Stimulated activated CD8-positive, alpha-beta memory T cell treated with anti-CD3 and anti-CD28 coated beads, Interleukin-15, amount 100 ng/mL, for 4 hours (primary cell): ENCODE measurements at places on chromosomes 5 and 9.

DNA sequence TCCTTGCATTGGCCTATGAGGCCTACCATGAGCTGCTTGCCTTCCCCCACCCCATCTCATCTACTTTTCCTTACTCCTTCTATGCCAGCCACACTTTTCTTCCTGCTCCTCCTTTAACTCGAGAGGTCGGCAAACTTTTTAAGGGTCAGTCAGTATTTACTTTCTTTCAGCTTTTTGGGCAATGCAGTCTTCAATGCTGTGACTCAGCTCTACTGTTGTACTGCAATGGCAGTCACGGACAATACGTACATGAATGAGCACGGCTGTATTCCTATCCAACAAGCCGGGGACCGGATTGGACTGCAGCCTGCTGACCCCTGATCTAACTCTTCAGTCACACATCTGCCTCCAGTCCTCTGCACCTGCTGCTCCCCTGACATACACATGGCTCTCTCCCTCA is 602 bp upstream of the ACTL7A start:
- DNase-seq = no peak

DNA sequence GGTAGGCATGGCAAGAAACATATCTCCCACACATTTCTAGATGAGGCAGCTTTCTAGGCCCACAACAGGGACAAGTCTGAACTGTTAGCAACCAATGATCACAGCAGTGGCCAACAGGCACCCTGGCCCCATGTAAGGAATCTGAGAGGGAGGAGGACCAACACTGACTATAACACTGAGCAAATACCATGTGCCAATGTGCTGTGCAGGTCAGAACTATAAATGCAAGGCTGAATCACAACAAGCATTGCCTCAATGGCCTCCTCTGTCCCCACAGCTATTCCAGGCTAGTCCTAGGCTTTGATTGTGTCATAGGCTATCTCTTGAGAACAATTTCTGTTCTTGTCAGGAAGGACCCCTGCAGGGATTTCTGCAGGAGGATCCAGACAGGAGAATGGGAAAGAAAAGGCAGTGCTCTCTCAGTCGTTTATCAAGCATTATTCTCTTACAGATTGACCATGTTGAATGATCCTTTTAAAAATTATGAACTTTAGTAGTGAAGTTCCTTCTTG is 221.2 kb downstream of the TLE1 start:
- no peak for DNase-seq

DNA sequence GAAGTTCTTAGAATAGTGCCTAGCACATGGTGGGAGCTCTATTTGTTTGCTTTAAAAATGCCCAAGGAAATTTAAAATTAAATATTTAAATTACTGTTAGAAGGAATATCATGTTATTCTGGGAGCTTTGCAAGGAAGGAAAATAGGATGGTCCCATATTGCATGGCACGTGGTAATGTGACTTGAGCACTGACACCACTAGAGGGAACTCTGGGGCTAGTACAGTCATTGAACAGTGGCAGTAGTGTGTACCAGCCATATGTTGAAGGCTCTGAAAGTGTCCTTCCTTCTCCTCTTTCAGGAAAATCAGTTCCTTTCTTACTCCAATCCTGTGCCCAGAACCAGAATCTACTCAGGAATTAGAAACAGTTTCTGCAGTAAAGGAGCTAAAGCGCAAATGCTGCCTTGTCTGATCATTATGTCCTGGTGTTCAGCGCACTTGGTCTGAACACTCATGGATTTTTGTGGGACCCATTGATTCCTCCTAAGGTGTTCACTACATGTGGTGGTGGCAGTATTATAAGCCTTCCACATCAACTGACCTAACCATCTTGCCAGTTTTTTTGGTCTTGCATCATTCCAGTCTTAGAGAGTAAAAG is 54.1 kb downstream of the GDA start:
- no peak for DNase-seq

GRCh38 chr9:114844766-114845165 is 38.9 kb upstream of the TNFSF15 start:
- no peak for DNase-seq

DNA sequence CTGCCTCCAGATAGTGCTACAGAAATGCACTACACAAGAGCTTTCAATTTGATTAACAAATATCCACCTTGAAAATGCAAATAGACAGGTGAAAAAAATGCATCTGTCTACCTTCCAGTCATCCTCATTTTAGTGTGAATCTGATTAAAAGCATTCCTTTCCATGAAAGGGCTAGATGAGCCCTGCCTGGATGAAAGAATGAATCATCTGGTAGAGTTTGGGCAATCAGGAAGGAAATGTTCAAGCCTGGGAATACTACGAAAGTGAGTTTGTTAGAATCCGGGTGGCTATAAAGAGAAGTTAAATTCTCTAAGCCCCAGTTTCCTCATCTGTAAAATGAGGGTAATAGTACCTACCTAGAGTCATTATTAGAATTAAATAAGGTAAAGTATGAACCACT is 142.6 kb downstream of the FAM114A2 start:
- no peak for DNase-seq

DNA sequence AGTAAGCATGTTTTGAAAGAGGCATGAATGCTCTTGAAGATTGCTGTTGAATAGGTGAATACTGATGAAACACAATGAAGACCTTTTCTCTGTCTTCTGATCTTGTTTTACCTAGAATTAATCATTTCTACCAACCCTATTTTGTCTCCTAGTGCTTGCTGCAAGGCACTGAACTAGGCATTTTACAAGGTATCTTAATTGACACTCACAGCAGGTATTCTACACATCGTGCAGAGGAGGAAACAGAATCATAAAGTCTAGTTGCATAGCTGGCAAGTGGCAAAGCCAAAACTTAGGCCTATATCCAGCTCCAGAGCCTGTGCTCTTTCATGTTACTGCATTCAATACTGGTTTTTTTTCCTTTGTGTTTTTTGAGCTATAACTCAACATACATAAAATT is 50.7 kb downstream of the CTNNA1 start:
- DNase-seq = no peak

- no peak for DNase-seq
Observed at GRCh38 chr9:4237748-4238511, 61.9 kb downstream of the GLIS3 start.

DNA sequence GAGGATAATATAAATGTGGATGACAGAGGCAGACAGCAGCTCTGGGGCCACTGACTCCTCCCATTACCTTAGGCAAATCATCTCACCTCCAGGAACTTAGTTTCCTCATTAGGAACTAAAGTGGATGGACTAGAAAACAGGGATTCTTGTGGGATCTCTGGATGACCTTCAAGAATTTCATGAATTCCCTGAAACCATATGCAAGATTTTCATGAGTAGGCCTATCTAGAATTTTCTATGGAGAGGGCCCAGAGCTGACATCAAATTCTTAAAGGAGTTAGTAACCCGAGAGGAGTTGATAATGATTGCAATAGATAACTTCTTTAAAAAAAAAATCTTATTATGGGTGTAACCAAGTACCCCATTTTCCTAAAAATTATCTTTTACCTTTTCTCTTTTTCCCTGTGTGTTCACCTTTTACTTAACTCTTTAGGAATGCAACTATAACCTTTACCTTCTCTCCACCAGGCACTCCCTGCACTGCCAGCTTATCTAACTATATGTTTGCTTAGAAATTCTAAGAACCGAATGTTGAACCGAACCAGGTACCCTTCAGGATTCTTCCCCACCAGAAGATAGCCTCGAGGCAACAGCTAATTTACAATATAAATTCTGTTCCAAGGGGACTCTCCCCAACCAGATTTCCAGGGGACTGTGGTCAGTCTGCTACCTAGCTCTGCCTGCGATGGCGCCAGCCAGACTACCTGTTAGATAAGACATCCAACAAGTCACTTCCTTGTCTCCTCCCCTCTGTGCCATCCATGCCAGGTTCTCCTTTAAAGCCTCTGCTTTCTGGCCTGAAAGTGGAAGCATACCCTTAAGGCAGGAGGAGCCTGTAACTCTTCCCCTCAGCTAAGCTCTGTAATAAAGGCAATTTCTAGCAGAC is 86.0 kb downstream of the GCNT4 start:
- no peak for DNase-seq

GRCh38 chr5:59418808-59419207 is 474.7 kb downstream of the PDE4D start:
- DNase-seq = no peak

GRCh38 chr9:126236273-126236672 is 90.4 kb upstream of the MVB12B start:
- DNase-seq = no peak

GRCh38 chr5:173627860-173628392 is 11.5 kb upstream of the BOD1 start:
- DNase-seq = no peak

DNA sequence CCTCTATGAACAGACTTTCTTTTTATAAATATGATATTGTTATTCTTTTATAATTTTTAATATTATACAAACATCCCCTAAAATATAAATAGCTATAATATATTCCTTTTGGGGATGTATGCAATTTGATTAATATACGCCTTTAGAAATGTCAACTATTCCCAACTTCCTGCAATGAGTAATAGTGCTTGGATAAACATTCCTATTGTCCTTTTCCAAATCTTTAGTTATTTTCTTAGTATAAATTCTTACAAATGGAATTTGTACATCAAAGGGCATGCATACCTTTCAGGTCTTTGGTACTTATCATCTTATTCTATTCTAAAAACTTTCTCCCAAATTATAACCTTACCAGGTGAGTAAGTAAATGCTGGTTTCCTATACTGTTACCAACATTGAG is 6.2 kb downstream of the NLN start:
- DNase-seq = no peak

DNA sequence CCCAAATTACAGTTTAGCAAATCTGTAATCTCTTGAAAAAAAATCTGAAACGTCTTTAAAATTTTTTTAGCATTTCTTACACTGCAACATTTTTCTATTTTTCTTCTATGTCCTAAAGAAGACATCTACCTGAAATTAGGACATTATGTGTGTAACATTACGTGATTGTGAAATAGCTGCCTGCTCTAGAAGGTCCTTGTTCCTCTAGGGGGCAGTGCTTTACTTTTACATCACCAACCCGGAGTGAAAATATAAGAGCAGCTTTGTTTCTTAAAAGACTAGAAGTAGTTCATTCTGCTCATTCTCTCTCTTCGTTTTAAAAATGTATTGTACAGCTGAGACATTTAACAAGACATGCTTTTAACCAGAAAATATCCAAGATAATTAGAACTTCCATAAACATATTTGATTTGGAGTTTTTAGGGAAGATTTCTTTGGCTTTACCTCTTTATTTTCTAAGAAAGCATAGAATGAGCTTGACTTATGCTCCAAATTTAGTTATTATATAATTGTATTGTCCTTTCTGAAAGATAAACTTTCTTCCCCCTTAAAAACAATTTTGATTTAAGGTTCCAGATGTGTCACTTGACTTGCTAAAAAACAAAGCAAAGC is 48.1 kb upstream of the RIOK2 start:
- DNase-seq = no peak

DNA sequence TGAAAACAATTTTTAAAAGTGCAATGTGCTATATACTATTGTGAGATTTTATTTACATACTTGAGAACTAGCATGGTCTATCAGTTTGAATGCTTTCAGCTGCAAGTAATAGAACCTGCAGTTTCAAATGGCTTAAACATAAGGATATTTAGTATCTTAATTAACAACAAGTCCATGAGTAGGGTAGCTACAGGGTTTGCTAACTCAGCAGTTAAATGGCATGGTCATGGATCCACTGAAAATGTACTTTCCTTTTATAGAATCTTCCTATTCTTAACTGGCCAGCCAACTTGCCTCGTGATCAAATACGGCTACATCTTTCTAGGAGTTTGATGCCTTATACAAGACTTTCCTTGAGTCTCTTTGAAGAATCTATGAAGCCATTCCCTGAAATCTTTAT is 452.8 kb upstream of the SEMA6A start:
- DNase-seq = no peak

- no peak for DNase-seq
Observed at GRCh38 chr5:10498350-10498749, 56.7 kb downstream of the ROPN1L start.

GRCh38 chr9:81682177-81682576 is 7.2 kb downstream of the TLE1 start:
- no peak for DNase-seq

GRCh38 chr5:122366501-122366900 is 54.5 kb downstream of the SNCAIP start:
- DNase-seq = no peak

- peak; percentile 72 for DNase-seq
Observed at GRCh38 chr5:41924872-41925554, at the start of gene FBXO4. Gene FBXO4 (plus strand): TSS chr5:41925281. CDS start chr5:41925310, 29 bp downstream.
